AG09309 (cell line): ENCODE measurements at places on chromosomes 7 and 10.

GRCh38 chr10:119198438-119198837 lies 8.9 kb upstream of the GRK5 start:
- no peak for DNase-seq

- DNase-seq = no peak
Observed at GRCh38 chr7:95577137-95577536, 19.2 kb downstream of the PDK4 start.

DNA sequence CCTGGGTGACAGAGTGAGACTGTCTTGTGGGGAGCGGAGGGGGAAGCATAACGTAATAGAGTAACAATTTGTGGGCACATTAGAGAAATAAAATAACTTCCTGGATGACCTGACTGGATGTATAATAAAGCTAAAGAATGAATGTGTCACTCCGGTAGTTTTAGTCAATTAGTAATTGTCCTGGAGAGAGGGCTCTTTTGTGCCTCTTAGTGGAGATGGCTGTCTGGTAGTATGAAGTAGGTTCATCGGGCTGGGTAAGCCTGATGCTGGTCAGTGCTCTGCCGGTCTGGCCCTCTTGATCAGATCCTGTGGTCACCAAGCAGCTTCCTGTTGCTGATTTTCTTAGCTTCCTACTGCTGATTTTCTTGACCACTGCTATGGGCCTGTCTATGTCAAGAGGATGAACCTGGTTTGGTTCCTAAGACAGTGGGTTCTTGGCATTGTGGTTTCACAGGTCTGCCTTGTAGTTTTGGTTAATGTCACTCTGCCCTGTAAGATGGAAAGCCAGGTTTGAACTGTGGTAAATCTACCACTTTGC lies 34.1 kb downstream of the ZRANB1 start:
- no peak for DNase-seq

DNA sequence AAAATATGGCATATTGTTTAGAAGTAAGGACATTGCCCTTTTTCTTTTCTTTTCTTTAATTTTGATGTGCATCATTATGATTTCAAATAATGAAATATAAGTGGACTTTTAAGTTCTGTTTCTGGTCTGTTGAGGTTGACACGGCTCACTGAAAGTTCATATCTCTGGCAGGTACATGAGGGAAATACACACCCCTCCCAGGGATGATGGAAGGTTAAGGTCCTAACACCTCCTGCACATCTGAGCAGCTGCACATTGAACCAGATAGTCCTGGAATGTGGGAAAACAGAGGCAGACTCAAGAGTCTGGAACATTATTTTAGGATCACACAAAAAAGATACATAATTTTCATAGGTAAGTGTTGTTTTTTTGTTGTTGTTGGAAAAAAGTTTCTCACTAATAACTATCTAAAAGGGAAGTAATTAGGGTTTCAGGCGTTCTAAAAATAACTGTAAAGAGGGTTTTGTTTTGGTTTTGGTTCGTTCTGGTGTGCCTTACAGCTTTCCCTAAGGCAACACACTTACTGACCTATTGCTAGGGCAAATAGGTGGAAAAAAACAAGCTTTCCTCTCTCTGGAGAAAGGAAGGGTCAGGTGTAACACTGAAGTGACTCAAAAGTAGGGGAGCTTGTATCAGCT lies 201.2 kb upstream of the PRKCQ start:
- DNase-seq = no peak

- no peak for DNase-seq
Observed at GRCh38 chr10:51188008-51188407, 113.7 kb downstream of the PRKG1 start.

DNA sequence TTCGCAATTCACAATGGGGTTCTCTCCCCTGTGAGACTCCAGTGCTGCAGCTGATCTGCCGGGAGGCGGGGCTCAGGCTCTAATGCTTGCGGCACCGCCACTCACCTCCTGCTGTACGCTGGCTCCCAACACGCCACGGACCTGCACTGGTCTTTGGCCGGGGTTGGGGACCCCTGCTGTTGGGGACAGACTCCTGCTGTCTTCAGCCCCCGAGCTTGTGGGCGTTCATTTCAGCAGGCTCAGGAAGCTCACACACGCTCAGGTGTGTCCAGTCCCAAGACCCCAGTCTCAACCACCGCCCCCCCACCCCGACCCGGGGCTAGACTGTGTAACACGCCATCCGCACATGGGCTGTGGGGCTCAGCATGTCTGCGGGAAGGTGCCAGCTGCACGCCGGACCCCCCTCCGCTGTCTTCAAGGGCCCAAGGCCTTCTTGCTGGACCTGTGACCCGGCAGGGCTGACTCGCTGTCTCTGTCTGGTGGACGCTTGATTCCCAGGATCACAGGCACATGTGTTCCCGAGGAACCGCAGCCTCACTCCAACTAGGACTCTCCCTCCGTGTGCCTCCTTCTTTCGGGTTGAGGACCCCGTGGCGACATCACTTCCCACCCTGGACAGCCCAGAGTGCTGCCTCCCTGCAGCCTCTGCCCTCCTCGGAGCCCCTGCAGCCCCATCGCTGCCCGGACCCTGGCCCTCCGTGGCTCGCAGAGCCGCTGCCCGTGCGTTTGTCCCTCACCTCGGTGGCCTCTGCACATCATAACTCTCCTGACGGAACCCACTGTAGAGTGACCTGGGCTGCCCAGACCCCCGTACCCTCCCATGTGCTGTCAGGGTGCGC lies 106.4 kb downstream of the DNAJB6 start:
- DNase-seq = no peak

DNA sequence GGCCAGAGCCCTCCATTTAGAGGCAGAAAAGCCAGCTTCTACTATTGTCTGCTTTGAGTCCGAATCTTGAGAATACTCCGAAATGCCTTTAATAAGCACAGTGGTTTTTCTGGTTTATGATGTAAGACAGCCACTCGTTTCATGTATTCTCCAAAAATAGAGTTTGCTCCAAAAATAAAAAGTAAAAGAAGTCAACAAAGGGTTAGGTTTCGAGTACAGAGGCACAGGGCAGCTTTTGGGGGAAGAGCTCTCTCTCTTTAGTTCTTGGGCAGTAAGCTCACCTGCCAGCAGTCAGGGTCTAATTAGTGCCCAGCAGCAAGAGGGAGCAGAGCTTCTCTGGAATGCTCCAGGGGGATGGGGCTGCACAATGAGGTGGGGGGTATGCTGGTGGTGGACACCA lies 20.2 kb downstream of the CREB3L2 start:
- no peak for DNase-seq

DNA sequence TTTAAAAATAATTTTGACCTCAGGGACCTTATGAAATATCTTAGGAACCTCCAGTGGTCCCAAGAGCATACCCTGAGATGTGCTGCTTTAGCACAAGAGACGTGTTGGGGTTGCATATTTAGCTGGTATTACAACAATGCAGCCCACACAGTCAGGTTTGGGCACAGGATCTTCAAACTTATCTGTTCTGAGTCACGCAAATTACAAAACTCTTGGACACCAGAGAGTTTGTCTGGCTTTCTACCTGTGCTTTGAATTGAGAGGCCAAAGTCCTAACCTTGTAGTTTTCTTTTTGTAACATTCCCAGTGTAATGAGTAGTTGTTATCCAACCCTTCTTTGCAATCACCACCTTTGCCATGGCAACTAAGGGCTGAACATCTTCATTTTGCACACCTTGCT lies 163.5 kb upstream of the PCLO start:
- DNase-seq = no peak

- DNase-seq = no peak
Observed at GRCh38 chr10:68107651-68108050, 1.6 kb upstream of the MYPN start.

GRCh38 chr7:104950754-104951153 lies 63.3 kb upstream of the KMT2E start:
- DNase-seq = no peak

- DNase-seq = no peak
Observed at GRCh38 chr10:98236862-98237261, 31.1 kb downstream of the LOXL4 start.

GRCh38 chr7:16967300-16967811 lies 85.6 kb upstream of the AGR3 start:
- no peak for DNase-seq

- DNase-seq = peak; percentile 43
Observed at GRCh38 chr10:43436291-43437140, at the start of gene ZNF487. Gene ZNF487, plus strand, starts transcription at chr10:43437111. Its CDS starts 38,703 bp downstream, at chr10:43475814.

GRCh38 chr7:147415991-147416390 lies 1174.6 kb upstream of the C7orf33 start:
- DNase-seq = no peak

GRCh38 chr10:107390563-107390962 lies 226.1 kb upstream of the SORCS1 start:
- DNase-seq = no peak

DNA sequence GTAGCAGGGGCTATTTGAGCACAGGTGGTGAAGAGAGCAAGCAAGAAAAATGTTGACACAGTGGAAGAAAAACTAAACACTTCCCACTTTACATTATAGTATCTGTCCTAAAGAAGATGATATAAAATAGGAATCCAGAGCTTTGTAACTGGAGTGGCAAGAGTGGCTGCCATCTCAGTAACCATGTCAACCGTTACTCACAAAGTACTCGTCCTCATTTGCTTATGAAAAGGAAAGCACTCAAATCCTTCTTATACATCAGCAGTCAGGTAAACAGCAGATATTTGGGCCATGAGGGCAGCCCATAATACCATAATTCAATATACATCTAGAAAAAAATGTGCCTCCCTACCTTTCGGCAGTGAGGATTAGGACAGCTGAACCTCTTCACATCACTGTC lies 70.1 kb downstream of the RNF216 start:
- DNase-seq = no peak

DNA sequence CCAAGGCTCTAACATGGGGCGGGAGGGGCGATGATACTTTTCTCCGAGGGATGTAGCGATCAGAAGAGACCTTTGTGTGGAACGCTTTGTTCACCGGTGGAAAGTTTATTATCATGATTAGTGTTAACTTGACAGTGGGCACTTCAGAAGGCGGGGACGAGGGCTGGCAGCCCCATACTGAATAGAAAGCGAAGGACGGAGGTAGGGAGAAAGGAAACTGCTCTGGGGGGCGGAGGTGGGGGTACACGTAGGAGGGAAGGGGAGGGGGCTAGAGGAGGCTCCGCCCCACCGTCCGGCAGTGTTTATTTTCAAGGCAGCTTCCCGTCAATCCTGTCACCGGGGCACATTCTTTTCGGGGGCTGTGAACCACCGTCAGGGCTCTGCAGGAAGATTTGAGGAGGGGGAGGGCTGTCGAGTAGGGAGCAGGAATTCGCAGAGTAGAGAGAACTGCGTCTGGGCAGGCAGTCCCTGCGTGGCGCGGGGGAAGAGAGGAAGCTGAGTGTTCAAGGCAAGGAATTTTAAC lies 9.4 kb upstream of the NKX2-3 start:
- no peak for DNase-seq

- no peak for DNase-seq
Observed at GRCh38 chr7:109898-110556, 82.3 kb upstream of the FAM20C start.

DNA sequence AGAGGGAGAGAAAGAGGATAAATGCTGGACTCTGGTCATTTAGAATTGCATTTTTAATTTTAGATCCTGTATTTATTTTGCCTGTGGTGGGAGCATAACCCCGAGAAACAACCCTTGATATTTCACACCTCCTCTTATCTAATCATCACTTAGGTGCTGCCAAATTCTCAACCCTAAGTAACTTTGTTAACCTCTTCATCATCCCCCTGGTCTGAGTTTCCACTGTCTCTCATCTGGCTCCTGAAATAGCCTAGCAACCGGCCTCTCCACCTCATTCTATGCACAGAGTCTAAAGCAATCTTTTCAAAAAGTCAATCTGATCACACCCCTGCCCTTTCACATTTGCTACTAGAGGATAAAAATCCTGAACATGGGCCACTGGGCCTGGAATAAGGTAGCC lies 118.5 kb upstream of the C1QL3 start:
- no peak for DNase-seq

DNA sequence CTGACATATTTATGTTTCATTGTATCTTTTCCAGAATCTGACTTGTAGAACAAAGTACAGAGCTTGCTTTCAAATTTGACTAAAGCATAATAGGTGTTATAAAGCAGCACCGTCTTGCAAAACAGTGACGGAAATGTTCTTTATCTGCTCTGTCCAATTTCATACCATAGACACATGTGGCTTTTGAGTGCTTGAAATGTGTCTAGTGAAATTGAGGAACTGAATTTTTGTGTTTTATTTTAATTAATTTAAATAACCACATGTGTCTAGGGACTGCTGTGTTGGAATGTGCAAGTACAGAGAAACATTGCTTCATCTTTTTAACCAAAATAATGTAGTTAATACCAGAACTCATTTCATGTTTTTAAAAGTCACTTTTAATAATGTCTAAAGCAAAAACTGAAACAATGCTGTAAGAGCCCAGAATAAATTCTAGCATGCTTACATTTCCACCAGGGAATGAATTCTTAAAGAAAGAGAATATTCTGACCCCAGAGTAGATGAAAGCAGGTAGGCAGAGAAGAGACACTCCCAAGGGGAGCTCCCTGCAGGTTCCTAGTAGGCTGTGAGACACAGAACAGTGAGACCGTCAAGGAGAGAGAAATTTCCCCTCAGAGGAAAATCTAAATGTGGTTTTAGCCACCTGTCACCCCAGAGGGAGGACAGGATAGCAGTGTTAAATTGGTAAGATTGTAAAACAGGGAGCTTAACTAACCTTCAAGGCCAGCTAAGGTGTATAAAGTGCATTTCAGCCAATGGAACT lies 175.3 kb upstream of the KMT2E start:
- DNase-seq = no peak

GRCh38 chr10:5448333-5449001 lies 36.1 kb downstream of the NET1 start:
- DNase-seq = no peak

DNA sequence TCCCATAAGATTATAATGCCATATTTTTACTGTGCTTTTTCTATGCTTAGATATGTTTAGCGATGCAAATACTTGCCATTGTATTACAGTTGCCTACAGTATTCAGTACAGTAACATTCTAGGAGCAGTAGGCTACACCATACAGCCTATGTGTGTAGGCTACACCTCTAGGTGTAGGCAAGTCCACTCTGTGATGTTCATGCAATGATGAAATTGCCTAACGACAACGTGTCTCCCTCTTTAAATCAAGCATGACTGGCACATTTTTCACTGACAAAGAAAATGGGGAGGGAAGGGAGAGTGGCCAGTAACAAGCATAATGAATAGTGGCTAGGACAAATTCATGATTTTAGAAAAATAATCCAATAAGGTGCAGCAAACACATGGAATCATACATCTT lies 1.7 kb downstream of the NCAPG2 start:
- DNase-seq = no peak

GRCh38 chr7:127751490-127752448 lies 99.8 kb downstream of the SND1 start:
- no peak for DNase-seq

DNA sequence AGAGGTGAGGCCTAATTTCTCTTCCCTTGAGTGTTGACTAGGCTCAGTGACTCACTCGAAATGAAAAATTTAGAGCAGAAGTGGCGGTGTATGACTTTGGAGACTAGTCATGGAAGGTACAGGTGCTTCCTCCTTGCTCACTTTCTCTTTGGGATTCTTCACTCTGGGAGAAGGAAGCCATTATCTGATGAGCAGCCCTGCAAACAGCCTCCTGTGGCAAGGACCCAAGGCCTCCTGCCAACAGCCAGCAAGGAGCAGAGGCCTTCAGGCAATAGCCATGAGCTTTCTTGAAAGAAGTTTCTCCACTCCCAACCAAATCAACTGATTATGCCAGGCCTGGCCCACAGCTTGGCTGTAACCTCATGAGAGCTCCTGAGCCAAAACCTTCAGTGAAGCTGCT lies 369.6 kb upstream of the VWC2 start:
- DNase-seq = no peak
